ENCODE measurements at places on chromosomes 3 and 15.

- DNase-seq: no peak
Observed at GRCh38 chr15:29270169-29270955, 740 bp upstream of the NSMCE3 start.

DNA sequence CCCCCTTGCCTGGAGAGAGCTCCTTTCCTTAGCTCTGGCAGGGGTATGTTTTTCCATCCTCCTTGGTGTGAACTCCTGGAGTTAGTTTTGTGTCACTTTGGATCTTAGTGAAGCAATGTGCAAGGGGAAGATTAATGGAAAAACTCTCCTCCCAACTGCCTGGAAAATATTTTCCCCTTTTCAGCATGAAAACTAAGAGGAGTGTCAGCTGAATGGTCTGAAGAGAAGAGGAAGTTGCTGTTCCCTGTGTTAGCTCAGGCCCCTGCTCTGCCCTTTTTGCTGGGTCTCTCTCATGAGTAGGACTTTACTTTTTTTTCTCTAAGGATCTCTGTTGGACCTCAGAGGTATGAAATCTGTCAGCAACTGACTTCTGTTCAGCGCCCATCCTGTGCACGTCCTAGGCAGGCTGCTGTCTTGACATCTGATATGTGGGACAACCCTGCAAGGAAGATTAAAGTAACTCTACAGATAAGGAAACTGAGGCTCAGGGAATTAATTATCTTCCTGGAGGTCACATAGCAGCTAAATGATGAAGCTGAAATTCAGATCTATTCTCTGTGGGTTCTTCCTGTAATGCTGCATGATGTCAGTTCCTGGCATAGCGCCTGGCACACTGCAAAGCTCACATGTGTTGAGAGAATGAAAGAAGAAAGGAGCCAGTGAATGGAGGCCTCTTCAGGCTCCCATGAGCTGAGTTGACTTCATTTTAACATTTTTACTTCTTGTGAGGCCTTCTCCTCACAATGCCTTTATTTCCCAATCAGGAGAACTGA lies 109.7 kb upstream of the GALNT15 start:
- DNase-seq: no peak

DNA sequence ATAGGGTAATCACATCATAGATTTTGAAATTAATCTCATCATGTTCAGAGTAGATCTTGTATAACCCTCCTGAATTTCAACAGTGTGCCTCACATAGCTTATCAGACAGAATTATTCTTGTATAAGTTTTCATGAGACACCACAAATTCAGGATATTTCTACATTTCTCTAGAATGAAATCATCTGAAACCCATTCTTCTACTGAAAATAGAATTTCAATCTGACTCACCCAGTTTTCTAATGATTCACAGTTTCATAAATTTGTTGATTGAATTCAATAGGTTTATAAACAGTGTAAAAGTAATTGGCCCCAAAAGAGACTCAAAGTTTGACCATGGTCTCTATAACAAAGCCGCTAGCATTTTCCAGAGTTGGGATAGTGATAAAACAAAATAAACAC lies 1082.6 kb upstream of the EPHA6 start:
- DNase-seq: no peak

DNA sequence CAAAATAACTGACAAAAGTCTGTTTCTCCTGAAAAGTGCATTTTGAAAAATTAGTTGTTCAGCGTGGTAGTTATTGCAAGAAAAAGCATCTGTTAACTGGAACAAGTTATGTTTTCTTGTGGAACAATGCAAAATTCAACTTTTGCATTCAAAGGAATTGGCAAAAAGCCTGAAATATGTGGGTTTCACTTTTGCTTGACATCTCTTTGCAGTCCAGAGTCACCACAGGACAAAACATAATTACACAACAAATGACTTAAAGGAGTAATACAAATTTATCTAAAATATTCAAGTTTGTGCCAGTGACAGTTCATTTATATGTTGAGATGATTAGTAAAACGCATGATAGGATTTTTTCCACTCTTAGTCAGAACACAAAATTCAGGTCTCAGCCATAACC lies 96.3 kb upstream of the P2RY1 start:
- DNase-seq: no peak

DNA sequence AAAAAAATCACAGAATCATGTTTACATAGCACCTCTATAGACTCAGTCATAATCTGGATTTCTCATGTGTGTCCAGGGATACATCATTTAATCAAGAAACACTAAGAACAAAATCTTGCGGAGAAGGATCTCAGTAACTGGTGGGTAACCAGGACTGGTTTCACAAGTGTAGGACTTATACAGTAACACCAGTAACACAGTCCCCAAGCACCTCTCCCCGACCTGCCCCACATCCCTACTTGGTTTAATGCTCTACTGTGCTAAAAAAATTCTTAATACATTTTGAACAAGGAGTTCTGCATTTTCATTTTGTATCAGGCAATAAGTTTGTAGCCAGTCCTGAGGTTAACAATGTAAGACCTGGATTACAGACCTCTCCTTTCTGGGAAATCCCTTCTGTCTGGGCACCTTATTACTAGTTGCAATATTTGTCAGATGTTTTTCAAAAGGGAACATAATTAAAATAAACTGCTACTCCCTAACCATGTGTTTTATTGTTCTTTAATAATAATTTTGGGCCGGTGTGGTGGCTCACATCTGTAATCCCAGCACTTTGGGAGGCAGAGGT lies 57.6 kb upstream of the BBX start:
- DNase-seq: no peak

- no peak for DNase-seq
Observed at GRCh38 chr15:23787346-23788105, 100.4 kb upstream of the NDN start.

- DNase-seq: no peak
Observed at GRCh38 chr3:139258276-139258675, 85.5 kb upstream of the MRPS22 start.

DNA sequence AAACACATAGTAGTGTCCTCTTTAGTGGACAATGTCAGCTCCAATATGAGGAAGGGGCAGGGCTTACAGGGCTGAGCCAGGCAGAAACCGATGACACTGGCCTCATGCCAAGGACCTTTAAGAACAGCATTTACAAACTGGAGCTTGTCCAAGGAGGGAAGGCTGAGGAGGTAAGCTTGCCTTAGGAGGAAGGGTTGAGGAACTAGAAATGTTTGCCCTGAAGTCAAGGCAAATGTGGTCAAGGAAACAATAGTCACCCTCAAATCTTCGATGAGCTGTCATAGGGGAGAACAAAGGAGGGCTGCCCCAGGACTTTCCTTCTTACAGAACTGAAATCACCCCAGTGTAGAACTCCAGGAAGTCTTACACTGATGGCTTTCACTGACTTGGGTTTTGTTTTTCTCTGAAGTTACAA lies 136.4 kb downstream of the LIPC start:
- no peak for DNase-seq

- no peak for DNase-seq
Observed at GRCh38 chr3:96190024-96190616, 624.3 kb upstream of the EPHA6 start.

GRCh38 chr3:103025880-103026279 lies 591.1 kb downstream of the ZPLD1 start:
- DNase-seq: no peak

GRCh38 chr3:10628891-10629670 lies 123.7 kb upstream of the ATP2B2 start:
- no peak for DNase-seq

DNA sequence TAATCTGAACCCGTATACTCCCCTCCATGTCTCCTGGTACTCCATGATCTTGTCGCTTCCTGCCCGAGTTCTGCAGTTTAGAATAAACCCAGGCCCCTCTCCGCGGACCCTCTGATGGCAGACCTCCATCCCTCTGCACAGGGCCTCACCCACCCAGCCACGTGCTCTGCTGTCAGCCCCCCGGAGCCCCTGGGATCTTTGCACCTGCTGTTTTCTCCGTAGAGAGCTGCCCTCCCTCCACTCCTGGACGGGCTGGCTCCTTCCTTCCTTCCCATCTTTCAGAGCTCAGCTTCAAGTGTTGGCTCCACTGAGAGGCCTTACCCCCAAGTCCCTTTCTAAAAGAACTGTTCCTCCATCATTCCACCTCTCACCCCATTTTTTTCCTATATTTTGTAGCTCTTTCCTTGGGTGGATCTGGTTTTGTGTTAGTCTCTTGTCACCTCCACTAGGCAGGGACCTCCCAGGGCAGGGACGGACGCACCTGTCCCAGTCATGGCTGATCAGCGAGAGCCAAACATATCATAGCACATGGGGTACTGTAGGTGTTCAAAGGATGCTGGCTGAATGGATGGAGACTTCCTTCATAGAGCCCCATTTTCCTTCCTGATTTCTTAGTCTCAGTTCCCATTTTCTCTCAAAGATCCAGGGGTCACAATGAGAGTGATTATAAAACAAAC lies 106.6 kb downstream of the VGLL4 start:
- no peak for DNase-seq

DNA sequence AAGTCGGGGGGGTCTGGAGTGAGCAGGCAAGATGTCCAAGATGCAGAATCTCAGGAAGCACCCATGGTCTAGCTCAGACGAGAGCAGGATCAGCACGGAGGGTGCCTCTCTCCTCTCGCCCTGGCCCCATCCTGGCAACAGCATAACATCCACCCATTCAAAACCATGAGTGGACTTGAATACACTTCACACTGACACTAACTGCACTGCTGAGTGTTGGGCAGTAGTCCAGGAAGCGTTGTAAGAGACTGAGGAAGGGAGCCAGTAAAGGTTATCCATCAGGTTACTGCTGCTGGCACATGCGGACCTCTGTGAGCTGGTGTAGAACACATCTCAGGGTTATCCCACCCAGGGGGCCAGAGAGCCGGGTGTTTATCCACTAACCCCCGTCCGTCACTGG lies 131.0 kb upstream of the TOPAZ1 start:
- no peak for DNase-seq

- DNase-seq: no peak
Observed at GRCh38 chr15:77866186-77866585, 211.3 kb downstream of the TBC1D2B start.

GRCh38 chr3:18114894-18115293 lies 310.2 kb downstream of the SATB1 start:
- DNase-seq: no peak

DNA sequence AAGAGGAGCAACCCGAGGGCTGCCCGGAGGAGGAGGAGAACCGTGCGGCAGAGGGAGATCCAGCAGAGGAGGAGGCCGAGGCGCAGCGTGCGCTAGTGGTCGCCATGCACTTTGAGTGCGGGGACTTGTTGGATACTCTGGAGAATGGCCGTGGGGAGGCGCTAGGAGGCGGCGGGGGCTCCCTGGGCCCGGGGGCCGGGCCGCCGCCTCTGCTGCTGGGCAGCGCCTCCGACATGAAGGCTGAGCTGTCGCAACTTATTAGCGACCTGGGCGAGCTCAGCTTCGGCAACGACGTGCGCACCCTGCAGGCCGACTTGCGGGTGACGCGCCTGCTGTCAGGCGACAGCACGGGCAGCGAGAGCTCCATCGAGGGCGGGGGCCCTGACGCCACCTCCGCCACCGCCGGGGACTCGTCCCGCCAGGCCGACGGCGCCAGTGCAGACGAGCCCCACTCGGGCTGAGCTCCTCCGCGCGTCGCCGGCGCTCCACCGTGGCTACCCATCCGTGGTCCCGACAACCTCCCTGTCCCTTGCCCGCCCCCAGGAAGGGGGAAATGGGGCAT lies 2.0 kb downstream of the FAM43A start:
- DNase-seq: peak; percentile 87

DNA sequence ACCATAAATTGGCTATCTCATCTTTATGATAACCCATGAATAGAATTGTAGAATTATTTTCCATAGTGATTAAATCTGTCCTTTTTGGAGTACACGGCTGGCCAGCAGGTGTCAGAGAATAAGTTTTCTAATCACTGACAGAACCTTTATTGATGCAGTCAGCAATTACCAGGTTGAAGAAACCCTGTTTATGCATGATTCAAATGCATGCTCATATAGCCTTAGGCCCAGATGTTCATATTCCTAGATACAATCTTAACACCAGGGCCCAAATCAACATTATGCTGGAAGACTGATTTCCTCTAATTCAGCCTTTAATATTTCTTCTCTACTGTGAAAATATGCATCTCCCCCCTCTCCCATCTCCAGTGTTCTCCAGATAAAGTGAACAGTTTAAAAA lies 243.5 kb upstream of the DCBLD2 start:
- no peak for DNase-seq

DNA sequence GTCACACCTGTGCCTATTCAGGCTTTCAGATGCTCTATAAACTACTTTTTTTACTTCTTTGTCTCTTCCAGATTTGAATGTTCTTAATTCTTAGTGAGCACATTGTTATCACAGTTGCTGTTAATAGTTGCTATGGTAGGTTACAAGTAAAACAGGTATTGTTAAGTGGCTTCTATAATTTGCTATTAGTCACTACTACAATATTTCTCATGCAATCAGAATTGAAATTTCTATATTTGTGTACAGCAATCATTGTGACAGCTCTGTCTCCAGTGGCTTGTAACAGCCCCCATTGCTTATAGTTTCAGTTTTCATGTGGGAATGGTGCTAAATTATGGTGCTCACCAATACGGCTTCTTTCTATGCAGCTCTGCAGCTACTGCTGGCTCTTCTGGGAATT lies 318.4 kb upstream of the GOLIM4 start:
- DNase-seq: no peak

- DNase-seq: peak; percentile 68
Observed at GRCh38 chr3:45760878-45761711, 35.2 kb downstream of the SLC6A20 start.

- no peak for DNase-seq
Observed at GRCh38 chr3:124763644-124764358, 33.5 kb downstream of the UMPS start.

DNA sequence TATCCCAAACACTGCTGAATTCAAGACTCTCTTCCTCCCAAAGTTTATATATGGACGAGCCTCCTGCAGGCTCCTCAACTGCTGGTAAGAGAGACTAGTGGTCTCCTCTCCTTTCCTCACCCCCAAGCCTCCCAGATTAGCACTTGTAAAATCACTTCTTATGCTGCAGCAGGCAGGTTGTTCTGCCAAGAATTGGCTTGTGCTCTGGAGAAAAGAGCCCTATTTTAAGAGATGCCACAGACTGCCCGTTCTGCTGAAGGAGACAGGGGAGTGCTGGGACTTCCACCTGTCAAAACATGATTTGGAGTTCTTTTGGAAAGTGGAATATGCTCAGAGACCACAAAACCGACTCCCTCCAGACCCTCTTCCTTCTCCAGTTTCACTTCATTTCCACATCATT lies 230.9 kb upstream of the EIF1B start:
- no peak for DNase-seq

Measured in WTC11 (cell line).